Effector memory CD8-positive, alpha-beta T cell (primary cell): ENCODE measurements at places on chromosomes 5 and 9.

DNA sequence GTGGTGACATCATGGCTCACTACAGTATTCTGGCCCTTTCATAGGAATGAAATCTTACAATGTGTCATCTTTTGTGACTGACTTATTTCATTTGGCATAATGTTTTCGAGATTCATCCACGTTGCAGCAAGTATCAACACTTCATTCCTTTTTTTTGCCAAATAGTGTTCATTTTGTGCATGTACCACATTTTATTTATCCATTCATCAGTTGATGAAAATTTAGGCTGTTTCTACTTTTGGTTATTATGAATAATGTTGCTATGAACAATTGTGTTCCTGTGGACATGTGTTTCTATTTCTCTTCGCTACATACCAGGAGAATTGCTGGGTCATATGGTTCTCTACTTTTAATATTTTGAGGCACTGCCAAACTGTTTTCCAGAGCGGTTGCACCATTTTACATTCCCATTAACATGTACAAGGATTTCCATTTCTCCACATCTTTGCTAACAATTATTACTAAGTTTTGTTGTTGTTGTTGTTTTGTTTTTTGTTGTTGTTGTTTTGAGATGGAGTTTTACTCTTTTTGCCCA, 43.5 kb downstream of the RMI1 start:
- no peak overlapping the region for H3K4me3 ChIP-seq
- no peak for DNase-seq
- peaks cover 18% of the 10 kb centered on the region for H3K27me3 ChIP-seq
- no peak overlapping the region for H3K27ac ChIP-seq
- H3K36me3 ChIP-seq: peaks cover 3% of the 10 kb centered on the region

GRCh38 chr5:123278284-123278683, 144.9 kb downstream of the CEP120 start:
- H3K27ac ChIP-seq: no peak overlapping the region
- no peaks in the 10 kb centered on the region for H3K36me3 ChIP-seq
- H3K4me3 ChIP-seq: no peak overlapping the region
- no peak for DNase-seq
- peaks cover 3% of the 10 kb centered on the region for H3K27me3 ChIP-seq

DNA sequence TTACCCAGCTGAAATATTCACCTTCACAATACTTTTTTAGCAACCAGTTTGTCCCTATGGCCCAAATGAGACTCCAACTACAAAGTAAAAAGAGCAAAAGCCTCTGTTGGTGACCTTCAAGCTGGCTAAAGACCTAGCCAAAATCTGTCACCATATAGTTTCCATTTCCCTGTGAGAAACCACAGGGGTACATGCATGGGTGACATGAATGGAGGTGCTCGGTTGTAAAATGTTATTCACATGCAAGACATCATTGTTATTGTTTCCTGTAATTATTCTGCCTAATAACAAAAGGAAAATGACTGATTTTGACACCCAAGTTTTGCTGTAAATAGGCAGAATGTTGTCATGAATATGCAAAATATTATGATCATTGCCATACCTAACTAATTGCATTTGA, 285.3 kb downstream of the ZNF608 start:
- no peaks in the 10 kb centered on the region for H3K36me3 ChIP-seq
- H3K27ac ChIP-seq: no peak overlapping the region
- no peak overlapping the region for H3K4me3 ChIP-seq
- no peak for DNase-seq
- no peaks in the 10 kb centered on the region for H3K4me1 ChIP-seq
- no peaks in the 10 kb centered on the region for H3K27me3 ChIP-seq

DNA sequence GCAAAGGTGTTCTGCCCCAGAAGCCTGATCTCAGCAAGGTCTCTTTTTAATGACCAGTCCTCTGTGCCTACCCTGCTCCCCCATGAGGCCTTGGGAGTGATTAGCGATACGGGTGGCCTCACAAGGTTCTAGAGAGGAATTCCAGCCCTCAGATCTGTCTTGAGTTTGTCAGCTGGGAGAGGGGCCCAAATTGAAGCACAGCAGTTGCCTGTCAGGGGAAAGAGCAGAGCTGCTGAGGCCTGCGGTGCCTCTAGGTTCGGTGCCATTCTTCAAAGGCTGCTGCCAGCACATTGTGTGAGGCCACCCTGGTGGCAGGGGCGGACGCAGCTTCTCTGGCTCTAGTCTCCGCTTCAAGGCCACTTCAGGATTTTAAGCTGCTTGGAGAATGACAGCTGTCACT, 85.7 kb upstream of the GRIA1 start:
- no peak for DNase-seq
- peaks cover under 1% of the 10 kb centered on the region for H3K27me3 ChIP-seq
- H3K4me3 ChIP-seq: no peak overlapping the region
- no peak overlapping the region for H3K27ac ChIP-seq
- no peaks in the 10 kb centered on the region for H3K4me1 ChIP-seq

DNA sequence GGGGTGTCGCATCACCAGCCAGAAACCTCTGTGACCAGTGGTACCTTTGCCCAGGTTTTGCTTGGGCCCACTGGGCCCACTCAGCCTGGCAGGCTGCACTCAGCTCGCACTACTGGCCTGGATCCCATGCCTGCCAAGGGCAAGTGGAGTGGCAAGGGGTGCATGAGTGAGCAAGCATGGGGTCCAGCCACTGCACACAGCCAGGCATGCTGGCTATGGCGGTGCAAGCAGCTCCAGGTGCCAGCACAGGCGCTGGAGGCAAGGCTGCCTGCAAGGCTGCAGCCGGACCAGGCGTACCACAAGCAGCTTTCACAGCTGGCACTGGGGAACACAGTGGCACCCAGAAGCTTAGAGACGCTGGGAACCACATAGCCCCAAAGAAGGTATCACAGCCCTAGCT, 80.1 kb downstream of the NLN start:
- no peak overlapping the region for H3K4me3 ChIP-seq
- no peaks in the 10 kb centered on the region for H3K27me3 ChIP-seq
- H3K4me1 ChIP-seq: peaks cover 5% of the 10 kb centered on the region
- no peak overlapping the region for H3K27ac ChIP-seq

- DNase-seq: no peak
- H3K27me3 ChIP-seq: no peaks in the 10 kb centered on the region
- no peak overlapping the region for H3K4me3 ChIP-seq
Observed at GRCh38 chr9:133046900-133047295, 14.9 kb upstream of the CEL start.

GRCh38 chr9:129834489-129835127, 467 bp downstream of the C9orf78 start:
- no peaks in the 10 kb centered on the region for H3K27me3 ChIP-seq
- H3K4me1 ChIP-seq: peaks cover 44% of the 10 kb centered on the region
- peak overlapping the region; percentile 92 for H3K4me3 ChIP-seq
- peak overlapping the region; percentile 98 for H3K27ac ChIP-seq
- peak; percentile 31 for DNase-seq

DNA sequence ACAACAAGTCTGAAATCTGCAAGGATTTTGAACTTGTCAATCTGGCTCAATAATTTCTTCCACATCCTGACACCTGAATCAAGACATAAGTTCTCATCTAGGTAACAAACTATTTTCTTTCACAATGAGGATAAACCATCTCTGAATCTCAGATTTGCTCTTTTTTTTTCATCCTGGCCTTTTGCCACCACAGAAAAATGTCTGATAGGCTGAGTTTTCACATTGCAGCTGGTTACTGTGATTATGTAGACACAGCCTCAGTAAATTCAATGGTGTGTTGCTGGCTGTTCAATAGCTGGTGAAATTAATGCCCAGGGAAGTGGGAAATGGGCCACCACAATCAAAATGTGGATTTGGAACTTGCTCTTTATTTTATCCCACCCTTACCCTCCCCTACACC, 2.8 kb upstream of the ADRA1B start:
- peaks cover 8% of the 10 kb centered on the region for H3K4me1 ChIP-seq
- H3K36me3 ChIP-seq: no peaks in the 10 kb centered on the region
- no peak for DNase-seq
- H3K4me3 ChIP-seq: no peak overlapping the region
- H3K27me3 ChIP-seq: peaks cover 74% of the 10 kb centered on the region
- no peak overlapping the region for H3K27ac ChIP-seq

DNA sequence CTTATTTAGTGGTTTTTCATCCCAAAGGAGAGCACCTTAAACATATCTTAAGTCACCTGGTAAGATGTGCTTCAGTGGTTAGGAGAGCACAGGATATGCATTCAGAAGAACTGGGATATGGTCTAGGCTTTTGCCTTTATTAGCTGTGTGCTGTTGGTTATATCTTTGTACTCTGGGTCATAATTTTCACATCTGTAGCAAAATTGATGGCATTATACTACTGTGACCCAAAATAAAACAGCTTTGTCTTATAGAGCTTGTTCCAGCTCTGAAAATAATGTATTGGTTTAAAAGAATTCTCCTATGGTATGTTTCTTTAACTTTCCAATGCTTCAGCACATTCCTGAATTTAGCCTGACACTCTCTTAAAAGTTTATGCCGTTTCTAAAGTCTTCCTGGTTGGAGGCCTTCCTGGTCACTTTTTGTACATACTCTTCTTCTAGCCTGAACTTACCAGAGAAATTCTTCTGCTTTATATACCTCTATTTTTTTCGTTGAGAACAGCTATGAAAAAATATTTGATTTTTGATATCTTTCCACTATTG, 337.1 kb upstream of the MPDZ start:
- no peak overlapping the region for H3K27ac ChIP-seq
- no peaks in the 10 kb centered on the region for H3K4me1 ChIP-seq
- H3K4me3 ChIP-seq: no peak overlapping the region
- peaks cover 2% of the 10 kb centered on the region for H3K36me3 ChIP-seq

- no peaks in the 10 kb centered on the region for H3K36me3 ChIP-seq
- H3K4me3 ChIP-seq: peak overlapping the region; percentile 66
- H3K4me1 ChIP-seq: peaks cover 33% of the 10 kb centered on the region
- no peak for DNase-seq
- peak overlapping the region; percentile 42 for H3K27ac ChIP-seq
Observed at GRCh38 chr9:71647094-71647591, 121.2 kb downstream of the CEMIP2 start.

DNA sequence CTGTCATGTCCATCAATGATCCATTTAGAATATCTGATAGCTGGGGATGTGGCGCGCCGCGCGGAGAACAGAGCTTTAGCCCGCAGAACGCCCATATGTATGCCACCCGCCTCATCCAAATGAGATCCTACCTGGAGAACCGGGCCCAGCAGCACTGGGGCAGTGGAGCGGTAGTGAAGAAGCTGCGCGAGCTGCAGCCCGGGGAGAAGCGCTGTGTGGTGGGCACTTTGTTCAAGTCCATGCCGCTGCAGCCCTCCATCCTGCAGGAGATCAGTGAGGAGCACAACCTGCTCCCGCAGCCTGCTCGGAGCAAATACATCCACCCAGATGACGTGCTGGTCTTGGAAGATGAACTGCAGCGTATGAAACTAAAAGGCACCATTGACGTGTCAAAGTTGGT, 313.7 kb downstream of the NR2F1-AS1 start:
- no peak overlapping the region for H3K4me3 ChIP-seq
- no peak overlapping the region for H3K27ac ChIP-seq
- no peaks in the 10 kb centered on the region for H3K36me3 ChIP-seq
- no peak for DNase-seq
- no peaks in the 10 kb centered on the region for H3K27me3 ChIP-seq

- H3K4me1 ChIP-seq: peaks cover 1% of the 10 kb centered on the region
- DNase-seq: no peak
- peaks cover 94% of the 10 kb centered on the region for H3K27me3 ChIP-seq
- H3K4me3 ChIP-seq: no peak overlapping the region
- H3K36me3 ChIP-seq: peaks cover 3% of the 10 kb centered on the region
Observed at GRCh38 chr9:135101486-135101885, 14.0 kb downstream of the OLFM1 start.

GRCh38 chr9:127131871-127132270, 9.4 kb upstream of the ANGPTL2 start:
- DNase-seq: no peak
- no peak overlapping the region for H3K27ac ChIP-seq
- H3K4me1 ChIP-seq: no peaks in the 10 kb centered on the region
- no peak overlapping the region for H3K4me3 ChIP-seq
- no peaks in the 10 kb centered on the region for H3K27me3 ChIP-seq
- H3K36me3 ChIP-seq: no peaks in the 10 kb centered on the region

GRCh38 chr5:68290260-68290674, 74.7 kb downstream of the PIK3R1 start:
- H3K27me3 ChIP-seq: no peaks in the 10 kb centered on the region
- DNase-seq: no peak
- peaks cover 58% of the 10 kb centered on the region for H3K36me3 ChIP-seq
- peak overlapping the region; percentile 5 for H3K27ac ChIP-seq

DNA sequence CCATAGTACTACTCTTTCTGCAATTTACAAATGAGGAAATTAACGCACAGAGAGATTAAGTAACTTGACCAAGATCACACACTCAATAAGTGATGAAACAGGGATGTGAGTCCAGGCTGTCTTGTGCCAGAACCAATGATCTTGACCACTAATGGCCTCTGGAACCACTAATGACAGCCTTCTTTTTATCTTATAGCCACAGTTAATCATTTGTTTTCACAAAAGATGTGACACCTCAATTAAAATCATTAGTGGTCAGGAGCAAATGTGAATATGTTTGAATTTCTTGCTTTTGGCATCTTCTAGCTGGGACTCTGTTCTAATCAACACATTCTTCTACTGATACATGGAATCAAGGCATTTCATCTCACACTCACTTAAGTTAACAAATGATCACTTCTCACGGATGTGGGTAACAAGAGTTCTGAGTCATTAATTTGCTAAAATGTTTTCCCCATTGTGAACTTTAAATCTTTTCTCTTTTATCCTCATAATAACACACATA, 102.7 kb upstream of the CD180 start:
- peak overlapping the region; percentile 10 for H3K27ac ChIP-seq
- H3K36me3 ChIP-seq: no peaks in the 10 kb centered on the region
- no peak for DNase-seq

DNA sequence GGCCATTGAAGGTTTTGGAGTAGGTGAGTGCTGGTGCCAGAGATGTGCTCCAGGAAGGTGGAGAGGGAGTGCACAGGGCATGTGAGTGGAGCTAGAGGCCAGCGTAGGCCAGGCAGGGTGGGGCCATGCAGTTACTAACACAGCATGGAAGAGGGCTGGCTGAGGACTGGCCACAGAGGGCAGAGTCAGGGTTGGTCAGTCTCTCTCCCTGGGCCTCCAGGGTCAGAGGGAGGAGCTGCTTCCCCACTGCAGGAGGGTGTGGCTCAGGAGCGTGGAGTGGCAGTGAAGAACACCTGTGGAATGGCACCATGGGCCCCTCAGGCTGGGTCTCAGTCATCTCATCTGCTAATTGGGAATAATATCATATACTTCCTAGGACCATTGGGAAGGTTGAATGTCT, 167.7 kb downstream of the MACROH2A1 start:
- no peaks in the 10 kb centered on the region for H3K4me1 ChIP-seq
- H3K27me3 ChIP-seq: peaks cover 12% of the 10 kb centered on the region
- no peak overlapping the region for H3K27ac ChIP-seq
- DNase-seq: no peak

DNA sequence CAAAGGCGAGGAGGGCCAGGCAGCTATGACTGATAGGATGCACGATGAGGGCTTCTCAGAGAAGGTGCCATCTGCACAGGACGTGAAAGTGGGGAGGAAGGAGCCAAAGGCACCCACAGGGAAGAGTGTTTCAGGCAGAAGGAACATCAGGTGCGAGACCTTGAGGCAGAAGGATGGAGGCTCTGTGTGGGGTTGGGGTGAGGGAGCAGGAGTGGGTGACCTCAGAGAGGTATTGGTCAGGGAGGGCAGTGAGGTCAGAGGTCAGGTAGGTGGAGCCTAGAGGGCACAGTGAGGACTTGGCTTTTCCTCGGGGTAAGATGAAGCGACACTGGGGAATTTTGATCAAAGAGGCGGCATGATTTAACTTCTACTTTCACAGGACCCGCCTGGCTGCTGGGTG, 64.7 kb upstream of the XPA start:
- no peaks in the 10 kb centered on the region for H3K4me1 ChIP-seq
- H3K27ac ChIP-seq: no peak overlapping the region
- H3K36me3 ChIP-seq: no peaks in the 10 kb centered on the region
- DNase-seq: no peak
- peaks cover 91% of the 10 kb centered on the region for H3K27me3 ChIP-seq
- H3K4me3 ChIP-seq: no peak overlapping the region
